Stimulated activated CD8-positive, alpha-beta memory T cell treated with anti-CD3 and anti-CD28 coated beads, Interleukin-4, amount 100 ng/mL, for 1 hour (primary cell): ENCODE measurements at places on chromosomes 7 and 10.

DNA sequence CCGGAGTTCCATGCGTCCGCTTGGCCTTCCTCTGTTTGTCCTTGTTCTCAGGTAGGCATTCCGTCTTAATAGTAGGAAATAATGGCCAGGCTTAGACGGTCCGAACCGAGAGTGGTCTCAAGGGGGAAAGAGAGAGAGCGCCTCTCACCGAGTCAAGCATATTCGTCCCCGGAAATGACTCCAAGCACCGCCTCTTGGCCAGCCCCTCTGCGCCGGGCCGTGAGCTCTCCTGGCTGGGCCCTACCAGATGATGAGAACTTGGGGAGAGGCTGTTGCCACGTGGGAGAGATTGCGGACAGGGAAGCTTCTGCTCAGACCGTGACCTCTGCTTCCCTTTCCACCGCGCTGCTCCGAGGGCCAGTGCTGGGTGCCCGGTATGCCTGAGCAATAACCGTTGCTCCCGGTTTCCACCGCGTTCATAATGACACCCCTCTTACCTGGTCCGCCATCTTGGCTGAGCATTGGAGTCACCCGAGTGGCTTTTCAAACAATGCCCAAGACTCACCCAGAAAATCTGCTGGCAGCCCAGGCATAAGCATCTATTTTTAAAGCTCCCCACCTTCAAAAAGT lies 251.1 kb upstream of the SHH start:
- no peak for DNase-seq

DNA sequence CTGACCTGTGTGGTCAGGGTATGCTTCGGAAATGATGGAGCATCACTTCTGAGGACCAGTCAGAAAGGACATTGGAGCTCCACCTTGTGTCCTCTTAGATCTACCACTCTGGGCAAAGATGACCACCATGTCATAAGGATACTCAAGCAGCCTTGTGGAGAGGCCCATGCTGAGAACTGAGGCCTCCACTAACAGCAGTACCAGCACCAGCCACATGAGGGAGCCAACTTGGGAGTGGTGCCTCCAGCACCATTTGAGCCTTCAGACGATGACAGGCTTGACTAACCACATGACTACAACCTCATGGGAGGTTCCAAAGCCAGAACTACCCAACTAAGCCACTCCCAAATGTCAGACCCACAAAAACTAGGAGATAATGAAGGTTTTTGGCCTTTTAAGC lies 116.0 kb downstream of the NPTX2 start:
- no peak for DNase-seq

DNA sequence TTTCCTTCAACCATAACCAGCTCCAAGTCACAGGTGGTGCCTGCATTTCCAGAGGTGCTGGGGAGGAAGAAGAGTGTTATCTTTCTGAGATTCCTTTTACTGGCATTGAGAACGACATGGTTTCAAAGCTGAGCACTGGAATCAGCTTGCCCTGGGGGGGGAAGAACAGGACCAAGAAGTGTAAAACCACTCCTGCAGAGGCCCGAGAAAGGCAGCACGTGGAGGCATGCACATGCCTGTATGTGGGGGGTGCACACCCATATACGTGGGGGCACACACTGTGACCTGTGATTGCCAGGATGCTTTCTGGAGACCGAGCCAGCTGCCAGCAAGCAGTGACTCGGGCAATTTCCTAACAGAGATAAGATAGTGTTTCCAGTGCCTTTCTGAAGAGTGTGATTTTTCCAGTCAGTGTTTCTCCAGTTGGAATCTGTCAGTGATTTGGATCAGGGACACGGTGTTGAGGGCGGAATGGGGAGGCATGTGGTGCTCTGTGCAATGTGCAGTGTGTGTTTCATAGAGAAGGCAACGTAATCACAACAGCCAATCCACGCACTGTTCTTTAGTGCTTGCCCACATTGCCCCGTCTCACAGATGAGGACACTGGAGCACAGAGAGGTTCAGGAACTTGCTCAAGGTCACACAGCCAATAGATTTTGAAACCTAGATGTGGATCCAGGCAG lies 4.2 kb downstream of the LRRC27 start:
- no peak for DNase-seq

DNA sequence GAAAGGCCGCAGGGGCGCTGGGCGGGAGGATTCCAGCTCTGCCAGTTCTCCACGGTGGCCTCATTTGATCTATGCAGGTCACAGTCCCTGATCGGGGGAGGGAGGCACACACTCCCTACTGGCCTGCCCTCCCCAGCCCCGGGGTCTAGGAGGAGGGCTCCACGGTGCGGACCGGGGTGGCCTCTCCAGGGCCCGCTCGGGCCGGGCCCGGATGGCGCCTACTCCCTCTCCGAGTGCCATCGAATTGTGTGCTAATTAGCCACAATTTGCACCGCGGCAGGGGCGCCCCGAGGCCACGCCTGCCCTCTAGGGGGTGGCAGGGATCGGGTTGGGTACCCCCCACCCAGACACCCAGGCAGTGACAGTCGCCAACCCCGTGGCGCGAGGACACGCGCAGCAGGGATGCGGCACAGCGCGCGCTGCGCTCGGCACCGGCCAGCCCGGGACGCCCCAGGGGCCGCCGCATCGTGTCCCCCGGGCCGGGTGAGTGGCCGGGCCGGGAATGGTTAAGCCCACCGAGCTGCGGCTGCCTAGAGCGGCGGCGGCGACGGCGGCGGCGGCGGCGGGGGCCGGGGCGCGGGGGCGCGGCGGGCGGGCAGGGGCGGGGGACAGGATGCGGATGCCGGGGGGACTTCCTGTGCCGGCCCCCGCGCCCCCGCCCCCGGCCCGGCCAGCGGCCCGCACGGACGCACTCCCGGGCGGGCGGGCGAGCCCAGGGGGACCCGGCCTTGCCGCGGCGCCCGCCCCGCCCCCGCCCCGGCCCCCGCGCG lies at the start of gene ZNF853:
Gene ZNF853 (plus strand): TSS at position 658 of the 770 bp plus-strand sequence. CDS start 565 bp downstream, outside the sequence.
- DNase-seq = no peak

GRCh38 chr7:835485-836401 lies 3.5 kb downstream of the SUN1 start:
- no peak for DNase-seq

DNA sequence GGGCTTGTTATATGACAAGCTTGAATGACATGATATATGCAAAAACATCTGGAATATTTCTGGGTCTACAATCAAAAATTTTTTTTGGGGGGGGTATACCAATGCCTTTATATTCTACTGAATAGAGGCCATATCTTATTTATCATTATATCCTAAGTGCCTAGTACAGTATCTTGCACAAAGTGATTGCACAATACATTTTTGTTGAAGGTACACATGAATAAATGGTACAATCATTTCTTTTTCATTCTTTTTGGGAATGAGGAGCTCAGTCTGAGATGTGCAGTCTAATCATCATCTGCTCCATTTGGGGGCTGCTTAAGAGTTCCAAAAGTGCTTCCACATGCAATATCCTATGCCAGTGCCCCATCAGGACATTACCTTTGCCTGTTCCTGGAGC lies 214.6 kb downstream of the KIF20B start:
- no peak for DNase-seq

DNA sequence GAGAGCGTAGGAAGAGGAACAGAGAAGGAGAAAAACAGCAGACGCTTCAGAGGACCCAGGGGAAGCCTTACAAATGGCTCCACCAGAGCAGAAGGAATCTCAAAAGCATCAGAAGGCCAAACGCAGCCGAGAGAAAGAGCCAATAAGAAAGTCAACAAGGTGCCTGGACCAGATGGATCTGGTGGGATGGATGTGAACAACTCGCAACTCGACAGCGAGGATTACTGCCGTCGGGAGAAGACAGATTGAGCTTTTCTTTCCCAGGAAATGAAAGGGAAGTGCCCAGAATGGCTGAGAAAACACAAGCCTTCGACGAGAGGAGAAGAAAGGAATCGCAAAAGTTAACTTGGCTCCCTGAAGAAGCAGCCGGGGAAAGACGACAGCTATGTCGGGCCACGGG lies 132.8 kb upstream of the MGMT start:
- DNase-seq = no peak

GRCh38 chr7:133853706-133854276 lies 273.3 kb upstream of the LRGUK start:
- no peak for DNase-seq

DNA sequence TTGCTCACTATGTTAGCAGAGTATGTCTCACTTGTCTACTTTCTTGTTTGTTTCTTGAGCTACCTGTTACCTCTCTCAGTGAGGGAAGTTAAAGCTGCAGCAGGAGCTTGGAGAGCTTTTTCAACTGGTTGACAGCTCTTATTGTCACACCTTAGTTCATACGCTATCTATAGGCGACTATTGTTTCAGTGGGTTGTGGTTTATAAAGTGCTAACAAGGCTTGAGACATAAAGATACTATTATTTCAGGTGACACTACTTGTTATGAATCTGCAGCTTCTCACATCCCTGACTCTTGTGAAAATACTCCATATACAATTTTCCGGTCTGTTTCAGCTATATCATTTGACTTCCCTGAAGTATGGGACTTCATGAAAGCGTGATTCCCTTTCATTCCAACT lies 167.4 kb downstream of the CSTF2T start:
- no peak for DNase-seq

- DNase-seq = no peak
These were observed 121.7 kb downstream of the EVX1 start for GRCh38 chr7:27364344-27364758.

DNA sequence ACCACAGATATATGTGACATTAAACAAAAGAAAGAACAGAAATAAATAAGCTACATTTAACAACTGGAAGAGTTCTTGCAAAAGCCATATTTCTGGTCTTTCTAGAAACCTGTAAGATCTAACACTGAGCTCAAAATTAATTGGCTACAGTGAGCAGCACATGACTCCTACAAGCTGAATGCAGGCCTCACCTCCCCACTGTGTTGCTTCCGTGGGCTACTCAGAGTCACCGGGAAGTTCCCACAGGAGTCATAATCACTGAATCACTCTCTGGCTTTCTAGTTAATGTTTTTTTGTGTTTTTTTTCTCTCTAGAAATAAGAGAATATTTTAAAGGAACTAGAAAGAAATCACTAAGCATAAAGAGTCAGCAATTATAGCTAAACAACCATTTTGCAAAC lies 10.2 kb upstream of the MRPS24 start:
- DNase-seq = no peak

DNA sequence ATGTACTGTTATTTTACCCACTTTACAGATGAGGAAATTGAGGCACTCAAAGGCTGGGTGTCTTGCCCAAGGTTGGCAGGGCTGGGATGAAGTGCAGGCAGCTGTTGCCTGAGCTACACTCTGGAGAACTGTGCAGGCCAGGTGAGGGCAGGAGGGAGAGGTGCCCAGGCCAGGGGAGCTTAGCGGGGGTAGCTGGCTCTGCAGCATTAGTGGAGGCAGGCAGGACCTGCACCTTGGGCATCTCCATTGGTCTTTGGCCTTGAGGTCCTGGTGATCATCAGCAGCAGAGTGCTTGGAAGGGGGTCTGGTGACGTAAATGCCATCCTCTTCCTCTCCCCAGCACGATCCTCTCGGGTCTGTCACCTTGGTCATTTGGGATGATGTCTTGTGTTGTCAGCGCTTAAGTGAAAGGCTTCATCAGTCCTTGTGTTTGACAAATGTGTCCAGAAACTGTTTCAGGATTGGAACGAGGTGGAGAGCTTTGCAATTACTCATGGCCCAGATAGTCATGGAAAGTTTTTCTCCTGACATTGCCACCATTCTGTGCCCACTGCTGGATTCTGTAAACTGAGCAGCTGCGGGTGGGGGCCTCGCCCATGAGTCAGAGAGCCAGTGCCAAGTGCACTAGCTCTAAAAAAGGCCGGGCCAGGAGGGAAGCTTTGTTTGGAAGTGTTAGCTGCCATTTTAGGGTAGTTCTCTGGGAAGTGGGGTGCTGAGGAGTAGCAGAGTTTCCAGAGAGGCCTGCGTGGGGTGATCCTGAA lies 47.6 kb downstream of the TSPAN15 start:
- DNase-seq = no peak

DNA sequence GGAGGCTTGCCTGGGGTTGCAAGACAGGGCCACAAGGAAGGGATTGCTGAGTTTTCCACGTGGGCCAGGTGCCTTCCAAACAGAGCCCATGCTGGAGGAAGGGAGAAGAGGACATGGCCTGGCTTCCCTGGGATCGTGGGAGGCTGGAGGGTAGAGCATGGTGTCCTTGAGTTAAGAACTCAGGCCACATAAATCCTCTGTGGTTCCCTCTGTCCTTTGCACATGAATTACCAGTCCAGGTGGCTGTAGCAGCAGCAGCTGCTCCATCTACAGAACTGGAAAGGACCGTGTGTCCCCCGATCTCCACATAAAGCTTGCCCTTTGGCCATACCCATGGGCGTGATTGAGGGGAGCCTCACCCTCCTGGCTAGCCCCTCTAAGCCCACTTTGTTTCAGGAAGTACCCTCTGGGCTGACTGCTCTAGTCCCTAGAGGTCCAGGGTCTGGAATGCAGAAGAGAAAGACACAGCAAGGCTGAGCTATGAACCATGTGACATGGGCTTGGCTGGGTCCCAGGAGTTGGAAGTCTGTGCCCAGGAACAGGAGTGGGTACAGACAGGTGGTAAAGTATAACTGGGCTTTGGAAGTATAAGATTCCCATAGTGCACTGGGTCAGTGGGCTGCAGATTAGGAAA lies 84.9 kb downstream of the C10orf105 start:
- no peak for DNase-seq

DNA sequence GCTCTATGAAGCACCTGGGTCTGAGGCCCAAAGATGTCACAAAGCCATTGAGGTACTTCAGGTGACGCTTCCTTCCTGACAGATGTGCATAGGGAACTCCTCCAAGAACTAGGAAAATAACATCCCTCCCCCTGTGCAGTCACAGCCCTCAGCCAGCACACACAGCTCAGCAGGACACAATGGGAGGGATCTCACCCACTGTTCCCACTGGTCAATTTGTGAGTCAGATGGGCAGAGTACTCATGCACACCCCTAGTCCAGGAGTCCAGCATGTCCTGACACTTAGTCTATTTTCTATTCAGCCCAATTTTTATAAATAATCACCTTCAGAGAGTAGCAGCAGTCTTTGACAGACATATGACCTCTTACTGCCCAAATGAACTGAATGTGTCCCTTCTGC lies 60.7 kb upstream of the PFKP start:
- DNase-seq = no peak

GRCh38 chr7:7798510-7798909 lies 80.1 kb upstream of the RPA3 start:
- DNase-seq = no peak

GRCh38 chr10:50614444-50615137 lies 9.2 kb downstream of the SGMS1 start:
- no peak for DNase-seq
